Fibroblast of lung (primary cell): ENCODE measurements at places on chromosomes 4 and X. TPM values are rescaled to one million over a fixed set of nuclear protein-coding genes. Genes with fewer than 3 reads are reported as not detected.

The STPG2 gene
- under 0.01 and 0.17 TPM in 2 replicates for total RNA-seq

The NRK gene
- total RNA-seq, result 0.50 and 0.77 TPM in 2 replicates

The PDZD4 gene
- total RNA-seq, result under 0.01 and 0.26 TPM in 2 replicates

The IBSP gene
- total RNA-seq, result not detected in 2 replicates

The SPANXN5 gene
- not detected in 2 replicates for total RNA-seq

The RBM47 gene
- total RNA-seq, result 1.8 and 2.3 TPM in 2 replicates

The MAOB gene
- total RNA-seq, result 2.1 and 4.6 TPM in 2 replicates

The TCEAL7 gene
- total RNA-seq, result 32.5 and 52.6 TPM in 2 replicates

The SYTL5 gene
- under 0.01 and 1.5 TPM in 2 replicates for total RNA-seq

The TRIM60 gene
- not detected in 2 replicates for total RNA-seq

The RPL10 gene
- total RNA-seq, result 2,291 and 2,319 TPM in 2 replicates

The MAGED4 gene
- 26.9 and 31.1 TPM in 2 replicates for total RNA-seq

The PPEF2 gene
- not detected in 2 replicates for total RNA-seq

DNA sequence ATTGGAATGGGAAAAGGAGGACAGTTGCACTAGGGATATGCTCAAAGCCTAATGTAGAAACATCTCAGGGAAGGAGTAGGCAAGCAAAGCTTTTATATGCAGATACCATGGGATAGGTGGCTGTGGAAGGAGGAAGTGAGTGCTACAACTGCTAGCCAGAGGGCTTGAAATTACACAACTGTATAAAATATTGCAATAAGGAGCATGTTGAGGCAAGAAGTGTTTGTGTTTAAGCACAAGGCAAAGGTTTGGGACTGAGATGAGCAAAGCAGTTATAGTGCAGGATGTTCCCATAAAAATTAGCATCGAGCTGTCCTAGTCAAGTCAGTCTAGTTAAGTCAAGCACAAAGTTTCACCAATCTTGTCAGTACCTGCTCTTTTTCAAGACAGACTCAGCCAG lies 35.6 kb upstream of the DCAF8L1 start:
- DNase-seq, result no peak

DNA sequence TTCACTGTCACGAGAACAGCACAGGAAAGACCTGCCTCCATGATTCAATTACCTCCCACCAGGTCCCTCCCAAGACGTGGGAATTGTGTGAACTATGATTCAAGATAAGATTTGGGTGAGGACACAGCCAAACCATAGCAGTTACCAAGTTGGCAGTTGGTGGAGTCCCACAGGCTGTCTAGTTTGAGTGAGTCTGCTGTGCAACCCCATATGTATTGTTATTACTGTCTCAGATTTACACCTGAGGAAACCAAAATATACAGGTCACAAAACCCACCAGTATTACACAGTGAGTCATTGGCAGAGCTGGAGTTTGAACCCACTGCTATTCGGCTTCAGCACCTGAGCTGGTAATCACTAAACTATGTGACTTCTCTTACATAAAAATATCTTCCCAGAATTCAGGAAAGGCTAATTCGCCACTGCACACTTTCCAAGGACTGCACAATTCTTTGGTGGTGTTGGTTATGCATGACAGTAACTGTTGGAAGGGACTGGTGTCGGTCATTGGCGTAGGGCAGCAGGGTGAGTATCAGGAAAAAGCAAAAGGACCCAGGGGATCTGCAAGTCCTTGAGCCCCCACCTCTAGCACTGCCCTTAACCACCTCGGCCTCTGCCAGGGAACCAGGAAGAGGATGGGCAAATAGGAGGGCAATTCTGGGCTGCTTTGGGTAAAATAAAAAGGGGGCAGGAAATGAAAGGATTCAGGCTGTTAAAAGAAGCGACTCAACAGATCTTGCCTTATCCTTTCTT lies 110.1 kb downstream of the USP46 start:
- DNase-seq, result no peak

DNA sequence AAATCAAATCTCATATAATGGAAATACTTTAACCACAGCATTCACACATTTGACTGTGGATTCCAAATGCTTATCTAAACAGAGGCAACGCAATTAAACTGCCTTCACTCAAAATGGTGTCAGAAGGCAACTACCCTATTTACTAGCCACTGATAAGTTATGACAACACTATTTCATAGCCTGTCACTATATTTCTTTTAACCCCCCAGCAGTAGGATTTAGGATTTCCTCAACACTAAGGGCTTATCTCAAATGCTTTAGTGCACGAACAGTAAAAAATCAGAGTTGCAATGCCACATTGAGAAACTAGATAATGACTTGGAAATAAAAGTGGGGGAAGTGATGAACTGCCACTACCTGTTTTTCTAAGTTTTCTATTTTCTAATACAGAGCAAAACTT lies 66.7 kb downstream of the DHX15 start:
- DNase-seq, result no peak

- DNase-seq, result no peak
Measured at GRCh38 chr4:117986321-117986720, 48.0 kb upstream of the NDST3 start.

DNA sequence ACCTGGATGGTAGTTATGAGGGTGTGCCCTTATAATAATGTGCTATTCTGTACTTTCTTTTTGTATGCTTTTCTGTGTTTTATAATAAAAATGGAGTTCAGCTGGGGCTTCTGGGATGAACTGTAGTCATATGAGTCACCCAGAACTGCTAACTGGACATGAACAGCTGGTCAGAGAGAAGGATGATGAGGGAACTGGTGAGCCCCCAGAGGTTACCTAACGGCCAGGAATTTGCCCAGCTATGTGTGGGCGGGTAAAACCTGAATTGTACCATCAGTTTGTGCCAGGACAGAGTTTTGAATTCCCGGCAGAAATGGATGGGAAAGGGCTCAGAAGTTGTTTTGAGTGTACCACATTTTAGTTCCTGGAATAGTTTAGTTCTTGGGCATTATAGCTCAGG lies 138.0 kb upstream of the USP9X start:
- peak; percentile 38 for DNase-seq

DNA sequence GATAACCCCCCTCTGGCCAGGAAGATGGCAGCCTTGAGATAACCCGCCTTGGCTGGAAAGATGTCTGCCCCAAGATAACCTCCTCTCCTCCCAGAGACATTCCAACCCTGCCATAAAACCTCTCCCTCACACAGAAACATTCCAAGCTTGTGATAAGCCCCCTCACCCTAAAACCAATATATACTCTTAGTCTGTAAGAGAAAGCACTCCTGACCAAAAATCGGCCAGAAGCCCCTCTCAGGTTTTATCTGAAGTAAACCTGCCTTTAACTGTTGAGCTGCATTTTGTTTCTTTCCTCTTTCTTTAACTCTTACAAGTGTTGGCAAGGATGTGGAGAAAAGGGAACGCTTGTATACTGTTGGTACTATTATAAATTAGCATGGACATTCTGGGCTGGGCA lies 8.5 kb downstream of the ERCC6L start:
- DNase-seq, result no peak

DNA sequence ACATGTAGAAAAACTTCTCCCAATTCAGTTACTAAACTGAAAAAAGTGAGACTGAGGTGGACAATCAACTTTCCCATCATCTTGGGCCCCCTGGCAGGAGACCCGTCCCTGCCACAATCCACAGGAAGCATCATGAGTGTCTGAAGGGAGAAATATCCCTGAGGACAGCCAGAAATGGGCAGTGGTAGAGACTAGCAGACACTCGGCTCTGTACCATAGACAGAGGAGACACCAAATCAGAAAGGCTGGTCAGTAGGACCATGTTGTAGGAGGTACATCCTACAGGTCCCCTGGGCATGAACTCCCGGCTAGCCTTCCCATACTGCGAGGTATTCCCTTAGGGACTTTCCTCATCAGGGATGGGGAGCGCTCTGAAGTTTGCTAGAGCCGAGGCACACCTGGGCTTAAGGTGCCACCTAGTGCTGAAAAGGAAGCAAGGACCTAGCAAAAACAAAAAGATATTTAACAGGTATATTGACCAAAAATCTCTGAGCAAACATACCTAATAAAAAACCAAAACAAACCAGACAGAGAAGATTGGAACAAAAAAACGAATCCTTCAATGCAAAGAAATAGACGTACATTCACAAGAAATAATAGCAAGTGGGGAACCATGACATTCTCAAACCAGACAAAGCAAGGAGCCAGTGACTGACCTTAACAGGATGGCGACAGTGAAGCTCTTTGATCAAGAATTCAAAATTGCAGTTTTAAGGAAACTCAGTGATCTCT lies 55.6 kb downstream of the HAUS3 start:
- peak; percentile 41 for DNase-seq

- DNase-seq, result no peak
Measured at GRCh38 chr4:99126376-99126775, 17.7 kb downstream of the ADH4 start.

- DNase-seq, result no peak
Measured at GRCh38 chrX:153626025-153626633, 20.9 kb upstream of the DUSP9 start.

DNA sequence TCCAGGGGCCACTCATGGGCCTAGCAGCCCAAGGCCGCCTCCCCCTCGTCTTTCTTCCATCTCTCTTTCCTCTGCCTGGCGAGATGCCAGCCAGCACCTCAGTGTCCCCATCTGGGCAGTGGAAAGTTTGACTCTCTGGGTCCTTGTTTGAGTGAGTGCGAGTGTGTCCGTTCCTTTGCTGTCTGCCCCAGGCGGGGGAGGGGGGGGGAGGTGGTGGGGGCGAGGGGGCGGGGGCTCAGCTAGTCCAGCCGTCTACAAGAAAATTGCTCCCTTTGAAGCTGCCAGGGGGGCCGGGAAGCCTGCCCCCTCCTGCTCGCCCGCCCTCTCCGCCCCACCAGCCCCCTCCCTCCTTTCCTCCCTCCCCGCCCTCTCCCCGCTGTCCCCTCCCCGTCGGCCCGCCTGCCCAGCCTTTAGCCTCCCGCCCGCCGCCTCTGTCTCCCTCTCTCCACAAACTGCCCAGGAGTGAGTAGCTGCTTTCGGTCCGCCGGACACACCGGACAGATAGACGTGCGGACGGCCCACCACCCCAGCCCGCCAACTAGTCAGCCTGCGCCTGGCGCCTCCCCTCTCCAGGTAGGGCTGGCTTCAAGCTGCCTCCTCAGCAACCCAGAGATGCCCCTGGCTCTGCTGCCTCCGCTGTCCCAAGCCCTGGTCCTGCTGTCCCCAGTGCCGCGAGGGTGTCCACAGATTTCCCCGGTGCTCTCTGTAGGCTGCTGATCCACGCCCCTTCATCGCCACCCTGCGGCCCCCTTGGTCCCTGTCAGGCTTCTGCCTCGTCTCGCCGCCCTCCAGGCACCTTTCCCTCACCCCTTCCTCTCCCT lies at the start of gene BGN:
Gene BGN (plus strand): TSS at position 440 of the 821 bp plus-strand sequence. CDS start 9,652 bp downstream, outside the sequence.
- peak; percentile 41 for DNase-seq

DNA sequence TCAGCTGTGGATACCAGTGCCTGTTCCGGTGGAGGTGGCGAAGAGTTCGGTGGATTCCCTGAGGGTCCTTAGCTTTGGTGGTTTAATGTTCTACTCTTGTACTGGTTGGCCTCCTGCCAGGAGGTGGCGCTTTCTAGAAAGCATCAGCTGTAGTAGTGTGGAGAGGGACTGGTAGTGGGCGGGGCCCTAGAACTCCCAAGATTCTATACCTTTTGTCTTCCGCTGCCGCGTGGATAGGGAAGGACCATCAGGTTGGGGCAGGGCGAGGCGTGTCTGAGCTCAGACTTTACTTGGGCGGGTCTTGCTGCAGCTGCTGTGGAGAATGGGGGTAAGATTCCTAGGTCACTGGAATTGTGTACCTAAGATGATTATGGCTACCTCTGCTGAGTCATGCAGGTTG lies 390.3 kb downstream of the FAM47A start:
- no peak for DNase-seq

GRCh38 chrX:16042980-16043379 lies 80.4 kb upstream of the GRPR start:
- DNase-seq, result no peak

DNA sequence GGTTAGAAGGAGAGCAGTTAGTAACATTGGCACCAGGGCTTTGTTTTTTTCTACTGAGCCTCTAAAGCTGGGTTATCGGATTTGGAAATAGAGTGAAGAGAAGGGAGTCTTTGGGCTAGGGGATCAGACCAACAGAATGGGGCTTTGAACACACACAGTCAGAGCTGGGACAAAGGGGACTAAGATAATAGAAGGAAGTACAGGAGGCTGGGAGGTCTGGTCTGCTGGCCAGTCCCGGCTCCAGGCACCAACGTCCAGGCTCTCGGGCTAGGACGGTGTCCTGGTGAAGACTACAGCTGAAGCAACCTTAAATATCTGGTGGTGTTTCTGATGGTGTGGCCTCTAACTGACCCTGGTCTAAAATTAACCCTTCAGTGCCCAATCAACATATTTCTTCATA lies 57.5 kb downstream of the HHIP start:
- DNase-seq, result no peak

- no peak for DNase-seq
Measured at GRCh38 chr4:121541696-121542095, 155.1 kb downstream of the ANXA5 start.

DNA sequence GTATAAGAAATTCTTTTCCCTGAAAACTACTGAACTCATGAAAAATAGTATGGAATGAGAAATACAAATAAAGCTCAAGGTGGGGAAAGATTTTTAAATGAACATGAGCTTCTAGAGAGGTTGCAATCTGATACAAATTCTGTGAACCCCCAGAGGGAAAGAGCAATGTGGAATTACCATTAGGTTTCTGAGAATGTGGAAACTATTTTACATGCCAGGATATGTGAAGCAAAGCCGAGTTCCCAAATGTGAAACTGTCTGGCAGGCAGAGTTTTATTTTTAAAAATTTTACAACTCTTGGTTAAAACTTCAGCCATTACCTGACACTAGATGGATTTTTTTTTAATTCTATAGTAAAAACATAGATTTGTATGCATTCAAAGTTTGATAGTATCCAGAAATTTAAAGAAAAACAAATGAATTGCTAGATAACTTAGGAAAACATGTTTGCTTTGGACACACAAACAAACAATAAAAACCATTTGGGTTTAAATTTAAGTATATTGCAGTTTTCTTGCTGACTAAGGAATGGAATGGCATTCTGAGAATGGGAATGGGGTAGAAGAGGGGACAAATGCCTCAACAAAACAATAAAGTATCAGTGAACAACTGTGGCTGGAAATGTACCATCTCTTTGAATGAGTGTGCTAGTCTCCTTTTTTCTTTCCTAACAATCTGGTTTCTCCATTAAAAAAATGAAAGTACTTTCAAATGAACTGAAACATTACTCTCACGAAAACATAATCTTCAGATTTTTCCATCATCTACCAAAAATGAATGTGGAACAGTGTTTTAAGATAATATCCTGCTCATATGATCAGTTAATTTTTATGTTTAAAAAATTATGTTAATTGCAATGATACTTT lies 99.6 kb downstream of the PCDH18 start:
- DNase-seq, result peak; percentile 7

GRCh38 chr4:111070390-111070789 lies 447.5 kb upstream of the PITX2 start:
- no peak for DNase-seq
